HT1080 (cell line): ENCODE measurements at places on chromosomes 6 and 20.

GRCh38 chr6:149209871-149210775, 107.4 kb upstream of the TAB2 start:
- peak; percentile 44 for DNase-seq

DNA sequence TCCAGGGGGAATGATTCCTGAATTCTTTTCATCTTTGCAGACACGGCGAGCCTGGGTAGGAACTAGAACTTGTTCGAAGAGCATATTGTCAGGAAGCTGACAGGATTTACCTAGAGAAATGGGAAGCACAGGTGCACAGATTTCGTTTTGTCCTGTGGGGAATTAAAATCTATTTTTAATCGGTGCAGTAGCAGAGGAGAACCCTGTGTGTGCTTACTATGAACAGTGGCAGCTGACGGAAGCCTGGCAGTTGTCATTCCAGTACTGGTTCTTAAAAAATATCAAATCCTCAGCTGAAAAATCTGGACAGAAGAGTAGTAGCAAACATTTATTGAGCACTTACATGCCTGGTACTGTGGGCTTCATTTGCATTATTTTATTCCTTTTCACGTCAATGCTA, 609.0 kb downstream of the QKI start:
- no peak for DNase-seq

DNA sequence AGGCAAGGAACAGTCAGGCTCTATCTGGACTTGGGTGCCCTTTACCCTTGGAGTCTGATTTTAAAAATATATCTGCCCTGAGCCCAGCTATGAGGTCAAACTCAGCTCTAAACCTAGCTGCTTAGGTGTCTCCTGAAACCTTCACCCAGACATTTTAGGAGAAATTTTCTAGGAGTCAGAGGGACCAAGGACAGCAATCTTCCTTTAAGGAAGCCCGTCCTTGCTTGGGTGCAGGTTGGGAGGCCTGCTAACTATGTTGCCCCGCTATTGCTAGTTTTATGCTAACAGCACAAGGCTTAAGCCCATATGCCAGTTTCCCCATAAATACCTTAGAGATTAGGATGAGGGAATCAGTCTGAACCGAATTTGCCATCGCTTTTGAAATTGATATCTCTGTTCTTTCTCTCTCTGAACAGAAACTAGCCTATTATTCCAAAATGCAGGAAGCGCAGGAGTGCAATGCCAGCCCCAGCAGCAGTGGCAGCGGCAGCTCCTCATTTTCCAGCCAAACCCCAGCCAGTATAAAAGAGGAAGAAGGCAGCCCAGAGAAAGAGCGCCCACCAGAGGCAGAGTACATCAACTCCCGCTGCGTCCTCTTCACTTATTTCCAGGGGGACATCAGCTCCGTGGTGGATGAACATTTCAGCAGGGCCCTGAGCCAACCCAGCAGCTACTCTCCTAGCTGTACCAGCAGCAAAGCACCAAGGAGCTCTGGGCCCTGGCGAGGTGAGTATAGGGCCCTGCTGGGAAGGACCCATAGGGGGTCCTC, 2.6 kb downstream of the VGLL2 start:
- no peak for DNase-seq

DNA sequence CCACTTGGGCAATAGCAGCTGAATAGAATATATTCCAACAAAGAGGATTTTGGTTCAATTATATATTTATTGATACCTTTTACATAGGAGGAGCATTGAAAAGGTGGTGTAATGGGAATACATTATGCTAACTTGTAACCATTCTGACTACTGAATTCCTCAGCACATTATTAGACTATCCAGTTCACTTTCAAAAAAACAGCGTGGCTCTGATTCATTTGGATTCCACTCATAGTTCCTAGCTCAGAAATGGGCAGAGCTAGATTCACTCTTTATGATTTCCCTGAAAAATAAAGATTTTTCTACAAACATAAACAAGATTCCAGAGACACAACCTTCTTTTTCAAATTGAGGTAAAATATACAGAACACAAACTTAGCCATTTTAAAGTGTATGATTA, 9.2 kb upstream of the TRERF1 start:
- no peak for DNase-seq

GRCh38 chr6:168158980-168159349, 80.0 kb upstream of the FRMD1 start:
- DNase-seq: no peak

DNA sequence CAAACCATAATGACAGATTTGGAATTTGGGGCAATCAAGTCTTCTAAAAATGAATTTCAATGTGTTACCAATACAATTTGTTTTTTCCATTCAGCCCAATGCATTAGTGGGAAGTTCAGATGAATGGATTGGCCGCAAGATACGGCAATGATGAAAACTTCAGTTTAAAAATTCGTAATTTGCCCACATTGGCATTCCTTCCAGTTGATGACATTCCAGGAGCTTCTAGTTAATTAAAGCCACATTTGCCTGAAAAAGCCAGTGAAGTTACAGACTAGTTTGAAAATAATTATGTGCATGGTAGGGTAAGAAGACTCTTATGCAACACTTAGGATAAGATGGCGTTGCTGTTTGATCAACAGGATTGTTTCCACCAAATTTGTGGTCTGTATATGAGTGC, 46.2 kb downstream of the NHLRC1 start:
- no peak for DNase-seq

DNA sequence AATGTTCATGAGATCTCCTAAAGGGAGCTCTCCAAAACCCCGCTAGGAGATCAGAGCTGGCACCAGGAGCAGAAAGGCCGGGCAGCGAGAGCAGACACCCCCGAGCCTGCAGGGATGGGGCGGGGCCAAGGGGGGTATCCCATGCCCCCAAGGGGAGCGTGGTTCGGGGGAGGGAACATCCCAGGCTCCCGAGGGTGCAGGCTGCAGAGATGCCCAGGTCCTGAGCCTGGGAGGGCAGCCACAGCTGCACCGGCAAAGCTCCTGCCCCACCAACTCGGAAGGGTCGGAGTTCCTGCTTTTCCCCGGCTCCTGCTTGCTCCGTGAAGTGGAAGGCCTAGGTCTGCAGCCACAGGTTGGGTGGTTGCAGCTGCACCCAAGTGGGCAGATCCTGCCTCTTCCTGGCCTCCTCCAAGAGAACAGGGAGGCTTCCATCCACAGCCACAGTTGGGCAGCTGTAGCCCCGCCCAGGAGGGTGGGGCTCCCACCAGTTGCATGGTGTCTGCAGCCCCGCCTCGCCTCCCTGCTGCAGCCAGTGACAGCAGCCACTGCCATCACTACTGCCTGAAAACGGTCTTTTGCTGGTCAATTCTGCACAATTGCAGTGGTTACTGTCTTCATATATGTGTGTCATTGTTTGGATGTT, 13.4 kb upstream of the GMNN start:
- DNase-seq: peak; percentile 29

- DNase-seq: no peak
These were observed 91.7 kb downstream of the PRDM1 start for GRCh38 chr6:106177786-106178185.

GRCh38 chr6:157724138-157724820, 98.8 kb upstream of the SNX9 start:
- no peak for DNase-seq

DNA sequence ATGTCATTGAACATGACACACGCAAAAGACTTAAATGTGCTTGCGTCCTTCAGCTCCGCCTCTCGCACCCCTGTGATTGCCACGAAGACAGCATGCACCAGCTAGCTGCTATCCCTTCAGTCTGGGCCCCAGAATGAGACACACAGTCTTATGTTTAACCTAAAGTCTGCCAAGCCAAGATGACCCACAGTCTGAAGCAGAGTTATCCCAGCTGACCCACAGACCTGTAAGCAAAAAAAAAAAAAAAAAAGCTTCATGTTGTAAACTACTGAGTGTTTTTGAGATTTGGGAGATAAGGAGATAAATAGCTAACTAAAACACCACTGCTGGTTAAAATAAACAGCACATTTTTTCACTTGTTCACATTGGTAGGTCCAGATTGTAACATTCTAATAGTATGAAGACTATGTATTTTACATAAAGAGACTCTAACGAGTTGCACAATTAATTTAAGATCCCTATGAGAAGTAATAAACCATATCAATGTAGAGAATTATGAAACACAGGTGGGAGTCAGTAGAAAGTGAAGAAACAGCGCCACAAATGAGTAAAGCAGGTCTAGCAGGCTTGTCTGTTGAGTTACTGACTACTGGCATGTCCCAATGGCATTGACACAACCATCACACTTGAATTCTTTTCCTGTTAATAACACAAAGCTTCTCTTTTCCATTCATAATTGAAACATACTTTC, 47.4 kb upstream of the CCDC28A start:
- no peak for DNase-seq
